ENCODE measurements at places on chromosomes 6 and 20. TPM values are rescaled to one million over a fixed set of nuclear protein-coding genes. Genes with fewer than 3 reads are reported as not detected.

DNA sequence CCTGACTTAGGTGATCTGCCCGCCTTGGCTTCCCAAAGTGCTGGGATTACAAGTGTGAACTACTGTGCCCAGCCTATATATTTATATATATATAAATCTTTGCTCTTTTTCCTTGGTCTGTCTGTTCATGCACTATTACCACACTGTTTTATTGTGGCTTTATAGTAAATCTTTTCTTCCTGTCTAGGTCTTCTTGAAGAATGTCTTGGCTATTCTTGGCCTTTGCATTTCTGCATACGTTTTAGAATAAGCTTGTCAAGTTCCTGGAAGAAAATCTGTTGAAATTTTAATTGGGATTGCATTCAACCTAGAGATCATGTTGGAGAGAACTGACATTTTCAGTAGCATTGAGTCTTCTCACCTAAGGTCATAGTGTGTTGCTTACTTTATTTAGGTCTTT lies 37.1 kb downstream of the MYO6 start:
- DNase-seq, result no peak

GRCh38 chr20:62782893-62783278 lies 13.4 kb upstream of the MRGBP start:
- DNase-seq, result no peak

GPR6 gene
- not detected for total RNA-seq

FBXL4 gene
- 44.6 TPM for total RNA-seq

HTR1E gene
- 0.16 TPM for total RNA-seq

DNA sequence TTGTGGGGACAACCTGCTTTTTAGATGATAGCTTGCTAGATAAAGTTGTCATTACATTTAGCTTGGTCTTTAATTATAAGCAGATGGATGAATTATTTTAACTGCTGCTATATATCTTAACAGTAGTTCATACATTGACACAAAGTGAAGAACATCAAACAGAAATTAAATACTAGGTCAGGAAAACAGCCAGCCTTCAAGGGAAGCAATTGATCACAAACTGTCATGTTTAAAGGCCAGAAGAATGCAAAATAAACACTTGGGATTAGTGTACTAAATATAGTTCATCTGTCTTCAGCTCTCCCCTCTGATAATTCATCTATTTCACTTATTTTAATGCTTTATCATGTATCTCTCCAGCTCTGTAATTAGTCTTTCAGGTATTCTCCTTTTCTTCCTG lies 225.1 kb upstream of the FERMT1 start:
- no peak for DNase-seq

DNA sequence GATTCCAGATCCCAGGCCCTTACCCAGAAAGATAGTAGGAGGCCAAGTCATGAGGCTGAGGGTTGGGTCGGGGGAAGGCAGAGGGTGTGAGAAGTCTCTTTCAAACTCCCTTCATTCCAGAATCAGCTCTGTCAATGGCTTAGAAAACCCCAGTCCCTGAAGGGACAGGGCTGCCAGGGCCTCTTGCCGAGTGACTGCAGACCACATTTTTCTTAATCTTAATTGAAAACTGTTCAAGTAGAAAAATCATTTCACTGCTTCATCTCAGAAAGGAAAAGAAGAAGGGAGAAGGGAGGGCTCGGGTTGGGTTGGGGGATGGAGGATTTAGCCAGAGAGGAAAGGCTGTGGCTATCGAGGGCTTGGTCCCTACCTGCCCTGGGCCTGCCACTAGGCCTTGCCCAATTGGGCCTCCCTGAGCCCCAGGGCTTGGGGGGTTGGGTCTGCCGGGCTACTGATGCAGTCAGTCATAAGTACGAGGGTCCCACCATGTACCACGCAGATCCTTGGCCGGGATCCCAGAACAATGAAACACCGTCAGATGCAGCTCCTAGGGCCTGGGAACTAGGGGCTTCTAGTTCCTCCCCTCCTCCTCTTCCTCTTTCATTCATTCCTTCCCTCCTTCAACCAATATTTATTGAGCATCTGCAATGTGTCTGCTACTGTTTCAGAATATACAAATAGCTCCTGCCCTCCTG lies 44.0 kb upstream of the CTNNBL1 start:
- no peak for DNase-seq

GRCh38 chr6:55108134-55109130 lies 65.9 kb upstream of the HCRTR2 start:
- no peak for DNase-seq

All from occipital lobe (tissue), 3 donors.